ENCODE measurements at places on chromosomes 2 and 18.

DNA sequence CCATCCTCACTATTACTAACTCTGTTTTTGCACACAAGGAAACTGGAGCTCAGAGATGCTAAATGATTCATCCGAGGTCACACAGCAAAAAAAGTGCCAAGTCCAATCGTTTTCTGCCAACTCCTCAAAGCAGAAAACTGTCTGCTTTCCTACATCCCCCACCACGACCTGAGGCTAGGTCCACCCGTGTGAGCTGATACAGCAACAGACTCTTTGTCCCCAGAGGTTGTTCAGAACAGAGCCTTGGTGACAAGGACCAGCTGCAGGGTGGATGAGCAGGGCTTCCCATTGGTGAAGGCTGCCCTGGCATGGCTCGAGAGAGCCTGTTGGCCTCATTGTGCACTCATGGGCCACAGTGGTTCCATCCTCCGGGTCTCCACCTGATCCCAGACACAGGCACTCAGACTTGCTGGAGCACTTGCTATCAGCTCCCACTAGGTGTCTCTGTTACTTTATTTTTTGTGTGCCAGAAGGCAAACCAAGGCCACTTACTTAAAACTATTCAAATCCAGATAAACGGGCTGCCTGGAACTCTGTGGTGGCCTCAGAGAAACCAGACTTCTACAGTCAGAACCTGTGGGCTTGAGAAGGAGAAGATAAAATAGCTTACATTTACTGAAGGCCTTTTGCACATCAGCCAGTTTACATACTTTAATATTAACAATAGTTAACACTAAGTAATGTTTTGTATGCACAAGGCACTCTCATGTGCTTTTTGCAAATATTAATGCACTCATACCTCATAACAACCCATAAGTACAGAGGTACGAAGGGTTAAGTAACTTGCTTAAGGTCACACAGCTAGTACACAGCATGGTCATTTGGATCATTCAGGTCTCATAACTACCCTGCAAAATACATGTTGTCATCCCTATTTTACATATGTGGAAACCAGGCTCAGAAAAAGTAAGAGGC is 62.9 kb upstream of the CTIF start:
- no peak for DNase-seq

DNA sequence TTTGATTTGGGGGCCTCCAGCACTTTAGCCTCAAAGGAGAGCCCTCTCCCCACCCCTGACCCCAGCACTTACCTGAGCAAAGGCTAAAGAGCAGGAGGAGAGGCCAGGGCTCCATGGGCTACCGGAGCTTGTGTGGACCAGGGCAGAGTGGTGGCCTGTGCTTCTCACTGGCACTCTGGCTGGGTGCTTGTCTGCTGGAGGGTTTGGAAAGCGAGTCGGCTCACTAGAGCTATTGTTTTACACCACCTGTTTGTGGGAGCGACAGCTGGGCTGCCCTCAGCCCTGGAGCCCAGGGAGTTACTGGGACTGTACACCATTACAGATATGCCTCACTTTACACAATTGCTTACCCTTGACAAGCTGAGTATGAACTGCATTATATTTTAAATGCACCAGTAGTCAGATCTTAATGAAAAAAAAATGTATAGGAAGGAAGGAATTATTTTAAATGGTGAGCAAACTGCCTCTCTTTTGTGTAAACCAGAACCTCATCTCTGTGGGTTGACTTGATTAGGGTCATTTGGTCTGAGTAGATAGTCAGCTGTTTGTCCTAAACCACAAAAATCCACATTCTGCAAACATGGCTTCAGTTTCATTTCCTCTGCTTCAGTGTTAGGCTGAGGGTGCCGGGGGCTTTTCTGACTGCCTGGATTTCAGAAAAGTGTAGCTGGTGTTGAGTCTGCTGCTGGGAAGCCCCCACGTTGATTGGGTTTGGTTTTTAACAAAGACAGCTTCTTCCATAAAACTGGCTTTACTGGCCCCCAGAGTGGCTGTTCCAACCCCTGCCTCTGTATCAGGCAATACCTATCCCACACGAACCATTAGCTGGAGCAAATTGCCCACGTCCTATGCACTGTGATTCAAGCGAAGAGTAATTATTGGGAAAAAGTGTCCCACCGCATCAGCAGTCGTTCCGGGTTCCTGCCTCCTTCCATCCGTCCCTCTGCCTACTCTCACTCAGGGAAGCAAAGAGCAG is at the start of gene CHRNA1:
Gene CHRNA1, minus strand, starts transcription at position 193 of the 976 bp plus-strand sequence. Its CDS starts 78 bp downstream, at position 115.
- no peak for DNase-seq

GRCh38 chr2:210577263-210578071 is 21.1 kb downstream of the CPS1 start:
- DNase-seq: no peak

- no peak for DNase-seq
Observed at GRCh38 chr2:151774506-151774905, 40.2 kb upstream of the NEB start.

DNA sequence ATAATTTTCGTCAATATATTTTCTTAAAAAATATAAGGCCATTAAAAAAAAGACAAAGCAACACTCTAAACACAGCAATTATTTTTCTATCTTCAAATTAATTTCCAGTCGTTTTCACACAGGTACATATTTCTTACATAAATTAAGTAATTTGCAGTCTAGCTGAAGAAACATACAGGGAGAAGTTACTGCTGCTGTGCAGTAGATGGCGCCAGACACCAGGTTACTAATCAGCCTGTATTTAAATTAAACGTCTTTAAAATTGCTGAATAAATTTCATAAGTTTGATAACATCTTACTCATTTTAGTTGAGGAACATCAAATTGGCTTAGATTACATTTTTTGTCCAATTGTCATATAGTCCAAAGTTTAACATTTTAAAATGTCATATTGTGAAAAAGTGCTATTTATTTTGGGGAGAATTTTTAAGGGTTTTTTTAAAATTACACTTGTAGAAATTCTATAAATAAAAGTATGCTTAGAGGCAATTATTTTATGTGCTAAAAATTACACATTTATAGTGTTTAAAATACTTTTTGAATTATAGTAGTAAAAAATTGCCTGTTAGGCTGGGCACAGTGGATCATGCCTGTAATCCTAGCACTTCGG is 88.4 kb downstream of the PMAIP1 start:
- DNase-seq: peak; percentile 58

Measured in stimulated activated CD4-positive, alpha-beta T cell treated with anti-CD3 and anti-CD28 coated beads, Interleukin-2, amount 100 ng/mL, for 24 hours (primary cell).